HAP-1 (cell line): ENCODE measurements at places on chromosomes 6 and 20.

DNA sequence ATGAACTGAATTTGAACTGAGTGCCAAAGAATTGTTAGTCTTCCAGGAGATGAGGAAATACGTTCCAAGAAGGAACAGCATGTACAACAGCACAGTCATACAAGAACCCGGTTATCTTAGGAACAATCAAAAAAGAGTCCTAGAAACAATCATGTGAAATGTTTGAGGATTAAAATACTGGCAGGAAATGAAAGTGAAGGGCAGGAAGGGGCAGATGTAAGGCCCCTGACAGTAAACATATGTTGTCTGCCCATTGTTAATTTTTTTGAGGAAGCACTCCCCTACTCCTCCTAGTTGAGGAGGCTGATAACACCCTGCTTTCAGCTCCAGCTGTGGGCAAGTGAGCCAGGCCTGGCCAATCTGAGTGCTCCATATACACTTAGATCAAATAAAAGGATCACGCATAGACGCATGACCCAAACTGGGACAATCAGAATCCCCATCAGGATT, 220.9 kb downstream of the HACE1 start:
- no peak for DNase-seq

DNA sequence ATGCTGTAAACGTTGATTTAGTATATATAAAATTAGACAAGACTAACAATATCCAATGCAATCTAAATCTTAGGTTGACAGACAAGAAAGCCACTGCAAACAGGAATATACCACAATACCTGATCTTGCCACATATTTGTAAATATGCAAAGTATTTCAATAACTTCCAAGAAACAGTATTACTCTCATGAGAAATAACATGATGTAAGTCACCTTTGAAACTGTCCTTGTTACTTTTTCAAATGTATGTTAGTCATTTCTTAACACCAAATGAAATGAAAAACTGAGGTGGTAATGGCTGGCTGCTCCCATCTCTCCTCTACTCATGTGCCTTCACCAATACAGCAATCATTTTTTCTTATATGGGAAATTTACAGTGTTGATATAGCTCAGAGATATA, 118.7 kb downstream of the ATG5 start:
- DNase-seq, result no peak

DNA sequence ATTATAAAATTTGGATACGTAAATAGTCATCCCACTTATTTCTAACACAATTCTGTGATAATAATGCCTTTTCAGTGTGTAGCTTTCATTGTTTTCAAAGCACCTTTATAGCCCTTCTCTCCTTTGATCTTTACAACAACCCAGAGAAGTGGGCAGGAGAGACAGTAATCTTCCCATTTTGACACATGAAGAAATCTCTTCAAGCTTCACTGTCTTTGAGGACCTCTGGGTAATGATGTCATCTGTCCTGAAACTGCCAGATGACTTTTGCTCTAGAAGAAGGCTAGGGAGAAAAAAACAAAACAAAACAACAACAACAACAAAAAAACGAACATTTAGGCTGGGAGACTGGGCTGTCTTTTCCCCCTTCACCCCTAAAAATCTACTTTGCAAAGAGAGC, 203.0 kb downstream of the KCNQ5 start:
- no peak for DNase-seq

DNA sequence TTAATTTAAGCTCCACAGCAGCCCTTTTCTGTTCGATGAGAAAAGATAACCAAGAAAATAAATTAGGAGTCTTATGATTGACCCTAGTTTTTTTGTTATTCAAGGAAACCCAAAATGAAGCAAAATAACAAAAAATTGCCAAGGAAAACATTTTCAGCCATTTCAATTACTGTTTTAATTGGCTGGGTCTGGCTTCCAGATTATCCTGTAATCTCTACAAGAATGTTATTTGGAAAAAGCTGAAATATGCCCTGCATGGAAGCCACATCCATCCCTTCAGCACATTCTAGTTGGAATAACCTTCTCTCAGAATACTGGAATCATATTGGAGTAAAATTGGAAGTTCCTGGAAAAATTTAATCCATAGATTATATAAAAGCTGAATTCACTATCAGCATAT, 191.1 kb upstream of the CCN2 start:
- no peak for DNase-seq

- DNase-seq, result no peak
Measured at GRCh38 chr6:154284313-154284853, 72.2 kb downstream of the IPCEF1 start.

DNA sequence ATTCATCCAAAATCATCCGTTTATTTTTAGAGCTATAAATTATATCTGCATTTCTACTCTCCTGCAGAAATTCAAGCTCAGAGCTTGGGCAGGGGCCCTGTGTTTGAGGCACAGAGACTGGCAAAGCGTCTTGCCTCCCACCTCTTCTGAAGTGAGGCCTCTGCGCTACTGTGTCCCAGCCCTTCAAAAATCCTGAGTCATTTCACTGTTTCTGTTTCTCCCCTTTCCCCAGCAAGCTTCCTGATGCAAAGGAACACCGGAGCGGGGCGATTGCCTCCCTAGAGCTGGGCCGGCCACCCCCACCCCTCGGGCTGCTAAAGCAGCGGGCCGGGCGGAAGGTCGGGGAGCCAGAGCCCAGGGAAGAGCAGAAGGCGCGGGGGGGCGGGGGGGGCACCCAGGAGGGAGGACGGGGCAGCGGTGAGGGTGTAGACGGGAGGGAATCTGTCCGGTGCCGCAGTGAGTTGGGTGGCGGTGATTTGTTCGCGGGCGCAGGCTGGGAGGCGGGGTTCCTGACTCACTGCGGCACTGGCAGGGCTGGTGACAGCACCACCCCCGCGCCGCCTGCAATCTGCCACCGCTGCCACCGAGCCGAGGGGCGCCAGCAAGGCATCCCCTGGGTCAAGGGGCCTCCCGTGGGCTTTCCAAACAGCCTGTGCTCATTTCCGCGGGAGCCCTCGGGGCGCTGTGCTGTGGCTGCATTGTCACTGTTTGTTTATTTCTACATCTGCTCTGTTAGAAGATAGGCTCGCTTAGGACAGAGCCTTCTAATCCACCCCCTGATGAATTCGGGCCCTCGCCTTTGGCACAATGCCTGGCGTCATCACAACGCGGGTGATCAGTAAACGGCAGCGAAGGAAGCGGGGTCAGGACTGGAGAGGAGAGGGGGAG, 46.5 kb upstream of the SNAP25 start:
- DNase-seq, result peak; percentile 38

DNA sequence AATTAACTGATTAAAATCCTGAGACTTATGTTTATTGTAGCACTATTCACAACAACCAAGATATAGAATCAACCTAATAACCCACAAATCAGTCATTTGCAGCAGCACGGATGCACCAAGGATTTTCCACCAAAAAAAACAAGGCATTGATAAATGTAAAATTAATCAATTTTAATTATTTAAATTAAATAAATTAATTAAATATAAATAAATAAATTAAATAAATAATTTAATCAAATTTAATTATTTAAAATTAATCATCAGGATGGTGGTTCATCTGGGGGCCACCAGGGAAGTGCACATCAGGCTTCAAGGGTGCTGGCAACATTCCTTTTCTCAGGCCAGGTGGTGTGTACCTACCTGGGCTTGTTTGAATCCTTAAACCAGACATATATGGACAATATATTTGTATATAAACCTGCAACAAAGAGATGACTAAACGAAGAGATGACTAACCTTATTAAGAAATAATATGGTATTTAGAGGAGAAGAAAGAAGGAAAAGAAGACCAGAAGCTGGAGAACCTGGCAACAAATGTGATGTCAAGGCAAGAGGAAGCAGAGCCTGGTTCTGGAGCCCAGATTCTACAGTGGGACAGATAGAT, 89.2 kb downstream of the CD164 start:
- DNase-seq, result no peak

GRCh38 chr6:152356662-152357061, 280.5 kb downstream of the SYNE1 start:
- peak; percentile 64 for DNase-seq

DNA sequence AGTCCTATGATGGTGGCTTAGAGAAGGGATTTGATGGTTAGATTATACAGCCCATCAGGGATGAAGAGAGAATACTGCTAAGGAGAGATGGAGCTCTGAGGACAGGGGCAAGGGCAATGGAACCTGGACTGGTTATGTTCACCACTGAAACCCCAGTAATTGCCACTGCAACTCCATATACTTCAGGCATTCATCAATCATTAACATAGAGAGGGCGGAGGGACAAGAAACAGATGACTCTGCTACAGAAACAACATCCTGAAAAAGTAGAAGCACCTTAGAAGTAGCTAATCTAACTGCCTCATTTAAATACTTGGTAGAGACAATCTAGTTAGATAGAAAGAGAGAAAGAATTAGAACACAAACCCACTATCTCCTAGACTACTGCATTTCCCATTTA, 89.8 kb downstream of the MDN1 start:
- DNase-seq, result no peak

DNA sequence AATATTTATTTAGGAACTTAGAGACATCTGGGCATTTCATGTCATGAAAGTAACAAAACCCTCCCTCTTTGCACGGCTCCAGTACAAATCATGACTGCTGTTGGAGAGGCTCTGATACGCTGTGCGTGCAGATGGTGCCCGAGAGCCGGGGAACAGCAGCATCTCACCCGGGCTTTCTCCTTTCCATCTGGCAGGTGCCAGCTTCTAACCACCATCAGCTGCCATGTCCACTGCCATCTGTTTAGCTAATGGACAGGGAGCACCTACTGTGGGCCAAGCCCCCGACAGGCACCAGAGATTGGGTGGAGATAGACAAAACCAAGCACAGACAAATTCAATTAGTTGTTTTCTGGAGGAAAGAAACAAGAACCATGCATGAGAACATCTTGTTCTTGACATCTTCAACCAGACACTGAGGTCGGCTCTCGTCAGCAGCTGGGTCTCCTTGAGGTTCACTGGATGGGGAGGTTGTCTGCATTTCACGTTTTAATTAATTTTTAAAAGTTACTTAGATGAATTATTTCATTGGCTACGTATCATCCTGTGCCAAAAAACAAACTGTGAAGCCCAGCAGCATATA, 323.7 kb downstream of the THBS2 start:
- DNase-seq, result no peak

- DNase-seq, result no peak
Measured at GRCh38 chr6:1787894-1788293, 178.2 kb downstream of the FOXC1 start.

GRCh38 chr20:9059931-9060330, 9.0 kb upstream of the PLCB4 start:
- DNase-seq, result no peak

DNA sequence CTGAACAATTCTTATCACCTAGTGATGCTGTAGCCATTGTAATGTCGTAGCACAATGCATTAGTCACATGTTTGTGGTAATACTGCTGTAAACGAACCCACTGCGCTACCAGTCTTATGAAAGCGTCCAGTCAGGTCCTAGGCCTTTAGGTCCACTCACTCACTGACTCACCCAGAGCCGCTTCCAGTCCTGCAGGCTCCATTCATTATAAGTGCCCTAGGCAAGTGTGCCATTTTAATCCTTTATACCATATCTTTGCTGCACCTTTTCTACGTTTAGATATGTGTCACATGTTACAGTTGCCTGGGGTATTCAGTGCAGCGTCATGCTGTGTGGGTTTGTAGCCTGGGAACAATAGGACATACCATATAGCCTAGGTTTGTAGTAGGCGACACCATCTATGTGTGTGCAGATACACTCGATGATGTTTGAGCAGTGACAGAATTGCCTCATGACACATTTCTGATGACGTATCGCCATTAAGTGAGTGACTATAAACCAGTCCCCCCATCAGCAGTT, 15.4 kb downstream of the IGF2R start:
- no peak for DNase-seq

- no peak for DNase-seq
Measured at GRCh38 chr20:8265588-8265987, 133.5 kb downstream of the PLCB1 start.

GRCh38 chr20:2599288-2600006, 53.0 kb upstream of the NOP56 start:
- no peak for DNase-seq

DNA sequence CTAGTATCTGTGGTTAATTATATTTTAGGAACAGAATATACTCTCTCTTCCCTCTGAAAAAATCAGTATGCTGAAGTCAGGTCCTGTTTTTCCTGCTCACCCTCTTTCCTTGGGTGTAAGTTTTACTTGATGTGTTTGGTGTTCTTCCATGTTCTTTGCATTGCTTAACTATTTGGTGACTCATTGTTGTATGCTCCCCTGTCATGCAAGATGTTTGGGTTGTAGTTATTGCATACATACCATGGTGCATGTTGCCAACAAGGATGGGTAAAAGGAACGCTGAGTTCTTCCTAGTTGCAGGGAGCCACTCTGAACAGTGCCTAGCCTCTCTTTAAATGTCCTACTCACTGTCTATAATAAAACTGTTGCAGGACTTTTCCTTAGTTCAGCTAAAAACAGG, 207.9 kb upstream of the LAMP5 start:
- DNase-seq, result no peak

- DNase-seq, result no peak
Measured at GRCh38 chr6:99178168-99178567, 171.3 kb downstream of the FAXC start.

DNA sequence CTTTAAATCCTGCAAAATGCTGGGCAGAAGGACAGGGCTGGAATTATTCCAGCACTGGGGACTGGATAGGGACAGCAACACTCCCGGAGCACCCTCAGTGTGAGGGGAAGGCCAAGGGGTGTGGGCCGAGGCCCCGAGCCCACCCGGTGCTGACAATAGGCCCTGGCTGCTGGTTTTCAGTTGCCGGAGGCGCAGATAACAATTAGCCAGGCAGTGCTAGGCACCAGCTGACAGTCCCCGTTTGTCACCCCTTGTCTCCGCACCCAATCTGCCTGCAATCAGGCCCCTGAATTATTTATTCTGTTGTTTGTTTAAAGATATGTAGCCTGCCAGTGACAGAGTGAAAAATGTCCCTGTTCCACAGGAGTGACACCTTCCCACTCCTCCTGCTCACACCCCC, 120.0 kb downstream of the GRM4 start:
- no peak for DNase-seq

DNA sequence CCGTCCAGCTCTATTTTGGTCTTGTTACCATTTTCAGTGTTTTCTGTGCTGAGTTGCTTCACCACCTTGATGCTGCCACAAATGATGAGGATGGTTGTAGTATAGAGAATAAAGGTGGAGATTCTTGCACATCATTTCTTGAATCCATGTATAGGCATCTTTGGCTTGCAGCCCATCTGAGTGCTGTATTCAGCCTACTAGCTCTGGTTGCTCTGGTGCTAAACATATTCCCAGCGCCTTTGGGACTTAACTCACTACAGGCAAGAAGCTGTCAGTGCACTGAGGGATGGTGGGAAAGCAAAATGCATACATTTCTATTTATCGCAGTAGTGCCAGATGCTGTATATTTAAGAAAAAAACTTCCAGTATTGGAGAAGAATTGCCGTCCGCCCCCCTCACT, 86.0 kb downstream of the CARMIL1 start:
- DNase-seq, result no peak

DNA sequence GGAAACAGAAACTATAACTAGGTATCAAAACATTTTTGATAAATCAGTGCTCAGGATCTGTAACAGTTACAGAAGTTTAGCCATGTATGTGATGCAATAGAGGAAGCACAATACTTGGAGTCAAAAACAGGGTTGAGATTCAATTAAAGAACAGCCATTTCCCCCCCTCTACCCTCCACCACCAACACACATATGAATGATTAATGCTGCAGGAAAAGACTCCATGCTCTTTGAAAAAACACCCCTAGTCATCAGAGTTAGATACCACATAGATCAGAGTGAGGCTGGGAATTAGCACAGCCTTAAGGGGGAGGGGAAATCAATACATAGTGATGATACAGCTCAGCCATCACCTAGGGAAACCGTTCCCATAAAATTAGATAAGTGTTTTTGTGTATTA, 108.9 kb upstream of the EMILIN3 start:
- DNase-seq, result no peak
